Skeletal muscle cell (primary cell): ENCODE measurements at places on chromosomes 11 and 22.
A peak's percentile ranks its signal among the peaks of the same experiment; 100 is the strongest.

GRCh38 chr22:37284805-37285355 is 2.6 kb downstream of the CYTH4 start:
- no peak for DNase-seq

DNA sequence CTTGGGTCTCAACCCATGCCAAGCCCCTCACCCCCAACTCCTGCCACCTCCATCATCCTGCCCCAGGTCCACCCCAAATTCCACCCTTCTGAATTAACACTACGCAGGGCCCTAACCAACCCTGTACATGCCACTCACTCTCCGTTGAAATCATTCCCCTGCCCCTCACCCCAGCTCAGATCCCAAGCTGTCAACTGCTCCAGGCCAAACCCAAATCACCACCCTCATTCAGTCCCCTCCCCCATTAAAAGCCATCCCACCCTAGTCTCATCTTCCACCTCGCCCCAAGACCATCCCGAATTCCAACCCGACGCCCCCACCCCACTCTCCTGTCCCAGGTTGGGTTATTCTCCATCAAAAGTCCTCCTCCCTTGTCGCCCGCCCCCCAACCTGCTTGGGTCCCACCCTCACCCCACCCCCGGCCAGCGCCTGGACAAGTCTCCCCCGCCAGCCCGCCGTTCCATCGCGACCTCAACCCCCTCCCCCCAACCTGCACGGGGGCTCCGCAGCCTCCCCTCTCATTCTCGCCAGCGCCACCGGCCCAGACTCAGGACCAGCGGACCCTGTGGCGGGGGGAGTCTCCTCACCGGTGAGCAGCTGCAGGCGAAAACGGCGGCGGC is 466 bp downstream of the FAM168A start:
- no peak for DNase-seq

DNA sequence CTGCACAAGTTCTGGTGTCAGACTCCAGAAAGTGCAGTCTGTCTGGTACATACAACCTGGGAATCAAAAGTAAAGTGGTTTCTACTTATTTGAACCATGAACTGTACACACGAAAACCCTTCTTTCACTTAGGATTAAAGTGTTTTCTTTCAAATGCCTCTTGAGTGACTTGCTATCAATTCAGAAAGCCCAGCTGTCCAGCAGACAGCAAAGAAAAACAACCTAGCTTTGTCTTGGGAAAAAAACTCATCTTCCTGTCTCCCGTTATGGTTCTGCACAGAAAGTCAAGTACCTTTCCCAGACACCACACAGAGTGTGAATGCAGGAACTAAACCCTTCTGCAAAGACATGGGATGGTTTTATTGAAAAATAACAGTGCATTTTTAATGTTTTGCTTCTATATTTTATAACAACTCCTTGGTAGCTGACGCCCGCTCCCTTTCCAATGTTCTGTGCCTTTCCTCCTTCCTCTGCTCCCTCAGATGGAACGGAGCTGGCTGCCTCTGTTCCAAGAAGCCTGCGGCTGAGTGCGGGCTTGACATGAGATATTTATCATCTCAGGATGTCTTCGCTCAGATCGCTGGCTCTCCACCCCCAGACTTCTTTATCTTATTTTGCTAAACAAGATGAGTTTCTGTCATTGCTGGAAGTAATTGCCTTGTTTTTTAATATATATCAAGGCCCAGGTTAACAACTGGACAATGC is 322.3 kb upstream of the B3GAT1 start:
- no peak for DNase-seq

GRCh38 chr11:47408598-47409439 is 429 bp downstream of the SLC39A13 start:
- peak; percentile 46 for DNase-seq

DNA sequence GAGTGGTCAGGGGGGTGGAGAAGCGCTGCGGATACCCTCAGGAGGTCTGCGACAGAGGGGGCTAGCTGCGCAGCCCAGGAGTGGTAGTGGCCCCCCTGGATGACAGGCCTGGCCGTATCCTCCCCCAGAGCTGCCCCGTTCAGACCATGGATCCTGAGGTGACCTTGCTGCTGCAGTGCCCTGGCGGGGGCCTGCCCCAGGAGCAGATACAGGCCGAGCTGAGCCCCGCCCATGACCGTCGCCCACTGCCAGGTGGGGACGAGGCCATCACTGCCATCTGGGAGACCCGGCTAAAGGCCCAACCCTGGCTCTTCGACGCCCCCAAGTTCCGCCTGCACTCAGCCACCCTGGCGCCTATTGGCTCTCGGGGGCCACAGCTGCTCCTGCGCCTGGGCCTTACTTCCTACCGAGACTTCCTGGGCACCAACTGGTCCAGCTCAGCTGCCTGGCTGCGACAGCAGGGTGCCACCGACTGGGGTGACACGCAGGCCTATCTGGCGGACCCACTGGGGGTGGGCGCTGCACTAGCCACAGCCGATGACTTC is 505 bp downstream of the NUDT22 start:
- no peak for DNase-seq

DNA sequence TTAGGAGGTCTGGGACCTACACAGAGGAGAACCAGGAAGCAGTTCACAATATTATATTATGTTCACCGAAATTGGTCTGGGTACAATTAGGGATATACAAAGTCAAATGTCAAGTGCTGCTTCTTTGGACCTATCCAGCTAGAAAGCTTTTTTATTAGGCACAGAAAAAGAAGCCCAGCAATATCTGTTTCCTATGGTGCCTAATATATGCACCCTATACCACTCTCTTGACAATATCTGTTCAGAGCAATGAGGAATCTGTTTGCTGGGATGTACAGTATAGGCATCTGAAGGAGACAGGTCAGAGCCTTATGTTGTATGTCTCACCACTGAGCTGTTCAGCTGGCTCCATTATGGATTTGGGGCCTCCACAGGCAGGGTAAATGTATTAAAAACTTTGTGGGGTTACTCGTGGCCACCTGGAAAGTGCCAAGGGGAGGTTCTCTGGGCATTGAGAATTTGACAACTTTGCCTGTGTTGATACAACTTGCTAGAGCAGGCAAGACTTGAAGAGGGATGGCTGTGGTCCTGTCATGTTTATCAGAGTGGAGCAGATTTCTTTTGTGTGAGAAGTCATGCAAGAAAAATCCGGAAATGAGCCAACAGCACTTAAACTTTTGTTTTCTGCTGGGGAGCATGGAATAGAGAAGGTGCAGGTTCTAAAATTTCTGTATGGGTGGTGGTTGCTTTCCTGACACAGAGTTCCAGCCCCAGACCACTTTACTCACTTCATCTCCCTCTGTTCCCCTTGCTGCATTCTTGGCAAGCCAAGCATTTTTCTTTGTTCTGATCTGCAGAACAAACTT is 10.1 kb downstream of the STIM1 start:
- no peak for DNase-seq
